ENCODE measurements at places on chromosomes 12 and 14. TPM values are rescaled to one million over a fixed set of nuclear protein-coding genes. Genes with fewer than 3 reads are reported as not detected.

- no peaks in the 10 kb centered on the region for H3K36me3 ChIP-seq
- no peaks in the 10 kb centered on the region for H3K27me3 ChIP-seq
- H3K27ac ChIP-seq = no peak overlapping the region
- H3K4me3 ChIP-seq = no peak overlapping the region
These were observed 87.2 kb upstream of the MYF6 start for GRCh38 chr12:80620281-80620680.

- no peaks in the 10 kb centered on the region for H3K36me3 ChIP-seq
- peak overlapping the region; percentile 88 for H3K4me3 ChIP-seq
- 0 out of 2 replicates have a peak, but pooled peaks cover 3% of the 10 kb centered on the region for H3K27me3 ChIP-seq
- DNase-seq = peak; percentile 93
These were observed 25.6 kb upstream of the MAP1LC3B2 start for GRCh38 chr12:116533343-116534251.

DNA sequence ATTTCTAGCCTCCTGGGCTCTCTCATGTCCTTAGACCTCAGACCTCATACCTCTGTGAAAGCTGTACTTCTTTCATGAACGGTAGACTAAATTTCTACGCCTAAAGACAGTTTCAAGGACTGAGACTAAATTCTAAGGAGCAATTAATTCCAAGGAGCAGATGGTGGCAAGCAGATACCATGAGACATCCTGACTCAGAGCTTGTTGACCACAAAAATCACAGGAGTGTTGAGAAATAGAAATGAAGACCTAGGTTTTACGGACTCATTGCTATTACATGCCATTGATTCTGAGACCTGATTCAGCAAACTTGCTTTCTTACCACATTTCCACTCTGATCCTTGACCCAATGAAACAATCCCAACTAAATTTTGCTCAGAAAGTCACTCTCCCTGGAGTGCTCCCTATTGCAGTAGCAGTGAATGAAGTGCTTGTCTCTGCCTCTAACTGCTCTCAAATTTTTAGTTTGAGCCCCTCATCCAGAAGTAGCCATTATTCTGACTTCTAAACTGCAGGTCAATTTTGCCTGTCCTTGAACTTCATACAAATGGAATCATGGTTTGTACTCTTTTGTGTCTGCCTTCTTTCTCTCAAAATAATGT is 52.0 kb downstream of the PEX5 start:
- peaks cover 4% of the 10 kb centered on the region for H3K36me3 ChIP-seq
- no peak overlapping the region for H3K27ac ChIP-seq
- 0 out of 2 replicates have a peak, but pooled peaks cover 5% of the 10 kb centered on the region for H3K4me1 ChIP-seq
- no peak overlapping the region for H3K4me3 ChIP-seq
- DNase-seq = no peak
- H3K27me3 ChIP-seq = no peaks in the 10 kb centered on the region

GRCh38 chr12:39440781-39441180 is 2.1 kb downstream of the KIF21A start:
- peaks cover 10% of the 10 kb centered on the region for H3K27me3 ChIP-seq
- H3K36me3 ChIP-seq = no peaks in the 10 kb centered on the region
- peak overlapping the region; percentile 17 for H3K27ac ChIP-seq
- H3K4me3 ChIP-seq = peak overlapping the region; percentile 90
- no peak for DNase-seq

- no peak overlapping the region for H3K4me3 ChIP-seq
- no peak for DNase-seq
- H3K36me3 ChIP-seq = peaks cover 6% of the 10 kb centered on the region
These were observed 103.7 kb upstream of the MDM1 start for GRCh38 chr12:68435816-68436215.

DNA sequence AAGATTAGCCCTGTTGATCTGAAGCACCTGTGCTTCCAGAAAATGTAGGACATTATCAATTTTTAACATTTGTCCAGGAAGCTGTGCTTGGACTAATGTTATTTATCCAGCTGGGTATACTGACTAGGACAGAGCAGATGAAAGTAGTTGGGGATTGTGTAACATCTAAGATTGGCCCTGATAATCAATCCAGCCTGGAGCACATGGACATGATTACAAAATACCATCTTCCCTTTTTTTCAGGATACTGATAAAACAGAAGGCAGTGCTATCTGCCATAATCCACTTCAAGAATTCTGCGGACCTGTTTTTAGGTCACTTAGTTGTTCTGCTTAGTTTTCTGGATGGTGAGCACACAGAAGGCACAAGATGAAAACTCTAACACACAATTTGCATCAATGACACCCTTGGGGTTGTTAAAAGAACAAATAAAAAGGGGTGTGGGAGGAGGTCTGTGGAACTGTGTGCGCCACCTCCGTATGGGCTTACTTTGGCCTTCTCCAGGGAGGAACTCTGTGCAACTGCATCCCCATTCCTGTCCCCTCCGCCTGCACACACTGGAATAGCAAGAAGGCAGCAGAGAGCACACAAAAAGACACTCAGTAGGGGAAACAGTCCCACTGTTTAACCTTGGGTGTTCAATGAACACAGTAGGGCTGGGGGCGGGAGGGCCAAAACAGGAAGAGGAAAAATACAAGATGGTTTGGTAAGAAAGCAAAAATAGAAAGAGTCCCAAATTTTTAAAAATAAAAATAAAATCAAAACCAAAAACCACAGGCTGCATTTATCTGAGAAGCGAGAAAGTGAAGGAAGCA is 31.1 kb upstream of the DUSP6 start:
- peak overlapping the region; percentile 95 for H3K27ac ChIP-seq
- no peaks in the 10 kb centered on the region for H3K27me3 ChIP-seq
- no peak for DNase-seq
- no peak overlapping the region for H3K4me3 ChIP-seq
- no peaks in the 10 kb centered on the region for H3K36me3 ChIP-seq

- no peak overlapping the region for H3K4me3 ChIP-seq
- H3K27ac ChIP-seq = no peak overlapping the region
- H3K36me3 ChIP-seq = peaks cover 2% of the 10 kb centered on the region
- no peaks in the 10 kb centered on the region for H3K27me3 ChIP-seq
- no peak for DNase-seq
These were observed 32.7 kb upstream of the GLIPR1 start for GRCh38 chr12:75447691-75448393.

DNA sequence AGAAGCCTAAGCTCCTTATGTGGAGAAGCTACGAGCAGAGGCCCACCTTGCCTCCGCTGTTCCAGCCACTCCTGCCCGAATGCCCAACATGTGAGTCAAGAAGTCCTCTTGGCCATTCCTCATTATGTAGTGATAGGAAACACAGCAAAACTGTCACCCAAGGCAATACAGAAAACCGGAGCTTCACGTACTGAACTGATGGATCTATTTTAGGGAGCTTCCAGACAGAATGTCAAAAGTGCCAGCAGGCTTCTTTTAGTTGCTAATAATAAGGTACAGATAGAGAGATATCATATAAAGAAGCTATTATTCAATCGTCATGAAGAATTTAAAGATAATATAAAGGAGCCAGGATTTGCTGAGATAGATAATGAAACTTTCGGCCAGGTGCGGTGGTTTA is 91.6 kb upstream of the SYT10 start:
- H3K4me1 ChIP-seq = peaks cover 9% of the 10 kb centered on the region
- DNase-seq = no peak
- no peaks in the 10 kb centered on the region for H3K36me3 ChIP-seq

SCNN1A gene
- 108 TPM for total RNA-seq
